ENCODE measurements at places on chromosomes 1 and 21.
A peak's percentile ranks its signal among the peaks of the same experiment; 100 is the strongest.

DNA sequence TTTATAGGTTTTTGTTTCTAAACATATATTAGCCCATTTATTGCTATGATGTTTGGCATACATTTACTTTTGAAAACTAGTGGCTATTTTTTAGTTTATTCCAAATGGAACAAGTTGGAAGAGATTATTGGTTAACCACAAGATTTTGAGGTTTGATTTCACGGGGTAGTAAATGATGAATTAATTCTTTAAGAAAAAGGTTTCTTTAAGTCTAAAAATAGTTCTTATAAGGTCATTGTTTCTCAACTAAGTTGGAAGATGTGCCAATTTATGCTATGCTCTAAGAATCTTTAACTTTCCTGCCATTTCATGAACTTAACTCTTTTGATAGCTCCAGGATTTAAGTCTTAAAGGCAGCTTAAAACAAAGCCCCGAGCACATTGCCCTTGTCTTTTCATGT is 183.8 kb downstream of the LMO4 start:
- no peak for DNase-seq

GRCh38 chr1:155184835-155185782 is 11.5 kb downstream of the TRIM46 start:
- no peak for DNase-seq

- no peak for DNase-seq
Measured at GRCh38 chr1:87359586-87359985, 30.9 kb downstream of the LMO4 start.

- DNase-seq: no peak
Measured at GRCh38 chr1:97806996-97807520, 113.8 kb downstream of the DPYD start.

- DNase-seq: no peak
Measured at GRCh38 chr1:51058858-51059257, 43.2 kb upstream of the C1orf185 start.

DNA sequence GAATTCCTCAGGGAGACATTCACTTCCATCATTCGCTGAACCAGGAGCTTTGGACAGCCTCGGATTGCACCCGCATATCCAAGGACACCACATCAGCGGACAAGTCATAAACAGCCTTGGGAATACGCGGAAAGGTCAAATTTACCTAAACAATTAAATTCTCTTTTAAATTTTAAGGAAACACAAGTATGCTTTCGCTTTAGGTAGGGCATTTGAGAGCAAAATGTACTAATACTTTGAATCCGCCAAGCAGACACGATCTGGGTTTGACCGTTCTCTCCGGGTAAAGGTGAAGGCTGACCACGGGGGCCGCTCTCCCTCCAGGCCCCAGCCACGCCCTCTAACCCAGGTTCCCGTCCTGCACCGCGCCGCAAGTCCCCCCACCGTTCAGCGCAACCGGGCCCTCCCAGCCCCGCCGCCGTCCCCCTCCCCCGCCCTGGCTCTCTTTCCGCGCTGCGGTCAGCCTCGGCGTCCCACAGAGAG is 479 bp upstream of the ACADM start:
- no peak for DNase-seq

GRCh38 chr21:8991088-8991907 is 1530.1 kb upstream of the TPTE start:
- no peak for DNase-seq

GRCh38 chr21:34871026-34871908 is 177.8 kb downstream of the RUNX1 start:
- no peak for DNase-seq

GRCh38 chr1:201085902-201086735 is 26.1 kb downstream of the CACNA1S start:
- no peak for DNase-seq

- DNase-seq: no peak
Measured at GRCh38 chr1:16175610-16176553, 20.0 kb upstream of the EPHA2 start.

DNA sequence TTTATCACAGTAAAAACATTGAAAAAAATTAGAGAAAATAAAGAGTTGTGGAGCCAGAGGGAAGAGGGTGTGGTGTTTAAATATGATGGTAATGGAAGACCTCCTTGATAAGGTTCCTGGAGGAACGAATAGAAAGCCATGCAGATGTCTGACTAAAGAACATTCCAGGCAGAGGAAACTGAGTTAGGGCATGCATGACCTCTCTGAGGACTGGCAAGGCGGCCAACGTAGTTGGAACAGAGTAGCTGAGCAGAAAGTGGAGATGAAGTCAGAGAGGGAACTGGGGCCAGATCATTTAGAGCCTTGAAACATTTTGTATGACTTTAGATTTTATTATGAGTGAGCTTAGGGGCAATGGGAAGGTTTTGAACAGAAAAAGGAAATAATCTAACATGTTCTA is 377.5 kb downstream of the HLX start:
- DNase-seq: no peak

DNA sequence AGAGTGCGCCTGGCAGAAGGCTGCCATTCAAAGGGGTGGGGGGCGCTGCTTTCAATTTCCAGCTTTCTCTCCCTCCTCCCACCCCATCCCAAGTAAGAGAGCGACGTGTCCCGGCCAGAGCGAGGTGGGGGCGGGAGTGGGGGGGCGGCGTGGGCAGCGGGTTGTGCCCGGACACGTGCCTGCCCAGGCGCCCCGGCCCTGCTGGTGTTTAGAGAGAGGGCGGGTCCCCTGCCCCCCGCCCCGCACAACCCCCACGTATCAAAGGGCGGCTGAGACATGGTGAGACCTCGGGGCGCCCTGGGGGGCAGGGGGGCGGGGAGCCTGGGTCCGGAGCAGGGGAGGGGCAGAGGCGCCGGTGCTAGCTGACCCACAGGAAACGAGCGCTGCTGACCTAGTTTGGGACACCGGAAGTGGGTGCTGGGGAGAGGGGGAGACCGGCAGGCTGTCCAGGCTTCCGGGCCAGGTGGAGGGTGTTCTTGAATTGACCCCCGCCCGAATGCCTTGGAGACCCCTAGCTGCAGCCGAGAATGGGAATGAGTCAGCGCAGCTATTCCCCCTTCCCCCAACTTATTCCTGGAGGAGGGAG is 1.3 kb downstream of the ZBTB7B start:
- no peak for DNase-seq

DNA sequence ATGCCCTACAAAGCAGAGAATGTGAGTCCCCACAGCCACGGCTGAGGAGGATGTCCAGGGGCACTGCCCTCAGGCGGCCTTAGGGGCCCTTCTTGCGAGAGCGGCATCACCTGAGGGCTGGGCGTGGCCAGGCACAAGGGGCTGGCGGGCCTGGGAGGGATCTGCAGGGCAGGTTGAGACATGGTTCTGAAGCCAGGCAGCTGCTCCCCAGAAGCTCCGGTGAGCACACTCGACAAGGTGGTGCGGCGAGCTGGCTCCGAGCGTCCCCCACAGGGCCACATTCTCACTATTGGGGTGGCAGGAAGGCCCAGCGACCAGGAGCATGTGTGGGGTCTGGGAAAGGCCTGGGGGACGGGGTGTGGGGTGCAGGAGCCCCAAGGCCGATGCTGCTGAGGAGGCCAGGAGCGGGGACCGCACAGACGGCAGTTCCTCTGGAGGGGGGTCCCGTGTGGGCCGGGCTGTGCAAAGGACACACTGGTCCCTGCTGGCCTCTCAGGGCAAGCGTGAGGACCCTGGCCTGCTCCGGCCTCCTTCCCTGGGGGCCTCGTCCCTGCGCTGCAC is 47.2 kb downstream of the MORN1 start:
- no peak for DNase-seq

- no peak for DNase-seq
Measured at GRCh38 chr1:81682490-81682889, 118.2 kb upstream of the ADGRL2 start.

GRCh38 chr1:17094664-17095063 is 24.6 kb downstream of the PADI2 start:
- DNase-seq: no peak

GRCh38 chr1:64308866-64309265 is 105.4 kb downstream of the UBE2U start:
- DNase-seq: no peak

DNA sequence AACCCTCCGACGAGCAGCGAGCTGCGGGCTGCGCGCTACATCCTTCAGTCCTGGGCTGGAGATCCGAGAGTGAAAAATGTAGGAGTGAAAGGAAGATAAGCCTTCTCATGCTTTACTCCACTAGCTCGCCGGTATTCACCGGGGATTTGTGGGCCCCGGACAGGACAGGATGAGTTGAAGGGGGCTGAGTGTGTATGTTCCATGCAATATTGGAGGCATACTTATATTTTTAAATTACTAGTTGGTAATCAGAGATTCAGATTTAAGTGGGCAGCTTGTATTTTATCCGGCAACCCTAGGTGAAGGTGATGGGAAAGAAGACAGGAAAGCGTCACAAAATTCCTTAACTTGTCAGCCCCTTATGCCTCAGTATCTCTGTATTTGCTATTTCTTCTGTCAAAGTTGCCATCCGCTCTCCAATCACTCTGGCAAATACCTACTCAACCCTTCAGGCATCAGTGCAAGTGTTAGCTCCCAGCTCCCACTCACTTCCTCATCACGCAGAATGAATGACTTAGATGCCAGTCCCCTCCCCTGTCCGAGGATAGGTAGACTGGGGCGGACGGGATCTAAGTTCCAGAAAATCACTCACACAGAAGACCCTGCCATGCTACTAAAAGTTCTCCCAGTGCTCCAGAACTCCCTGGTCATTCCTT is 503 bp upstream of the PIGM start:
- no peak for DNase-seq

GRCh38 chr1:43300378-43301094 is at the start of gene TIE1:
Gene TIE1 (plus strand): TSS chr1:43300982. CDS start chr1:43301072, 90 bp downstream.
- DNase-seq: no peak

- DNase-seq: no peak
Measured at GRCh38 chr1:108780937-108781574, 34.6 kb downstream of the STXBP3 start.

DNA sequence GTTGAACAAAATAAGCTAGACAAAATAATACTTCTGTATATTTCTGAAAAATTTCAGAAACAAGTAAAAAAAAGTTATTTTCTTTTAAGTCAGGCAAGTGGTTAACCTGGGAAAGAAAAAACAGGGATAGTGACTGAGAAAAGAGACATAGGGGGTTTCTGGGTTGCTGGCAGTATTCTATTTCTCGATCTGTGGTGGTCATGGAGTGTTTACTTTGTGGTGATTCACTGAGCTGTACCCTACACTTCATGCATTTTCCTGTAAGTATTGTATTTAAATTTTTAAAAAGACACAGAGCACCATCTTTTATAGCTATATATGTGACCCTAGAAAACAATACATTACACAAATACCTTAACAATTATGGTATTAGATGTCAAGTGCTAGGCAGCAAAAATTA is 58.2 kb downstream of the ZNF644 start:
- DNase-seq: no peak

- peak; percentile 42 for DNase-seq
Measured at GRCh38 chr1:156625436-156626078, 6.3 kb downstream of the HAPLN2 start.

GRCh38 chr1:188363943-188364342 is 1535.2 kb downstream of the PLA2G4A start:
- DNase-seq: no peak

DNA sequence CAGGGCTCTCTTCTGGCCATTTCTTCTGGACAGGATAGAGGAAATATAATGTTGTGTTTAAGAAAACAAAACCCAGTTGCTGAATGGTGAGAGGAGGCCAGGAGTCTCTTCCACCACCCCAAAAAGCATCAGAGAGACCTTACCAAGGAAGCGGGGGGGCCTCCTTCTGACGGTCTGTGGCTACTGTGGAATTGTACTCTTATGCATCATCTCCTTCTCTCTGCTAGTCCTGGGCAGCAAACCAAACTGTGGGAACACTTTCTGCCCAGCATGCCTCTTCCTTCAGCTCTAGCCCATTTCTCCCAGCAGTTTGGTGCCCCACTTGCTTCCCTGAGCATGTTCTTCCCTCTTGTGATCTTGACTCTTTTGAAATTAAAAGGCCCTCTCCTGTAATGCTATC is 157.7 kb downstream of the HHIPL2 start:
- DNase-seq: no peak

DNA sequence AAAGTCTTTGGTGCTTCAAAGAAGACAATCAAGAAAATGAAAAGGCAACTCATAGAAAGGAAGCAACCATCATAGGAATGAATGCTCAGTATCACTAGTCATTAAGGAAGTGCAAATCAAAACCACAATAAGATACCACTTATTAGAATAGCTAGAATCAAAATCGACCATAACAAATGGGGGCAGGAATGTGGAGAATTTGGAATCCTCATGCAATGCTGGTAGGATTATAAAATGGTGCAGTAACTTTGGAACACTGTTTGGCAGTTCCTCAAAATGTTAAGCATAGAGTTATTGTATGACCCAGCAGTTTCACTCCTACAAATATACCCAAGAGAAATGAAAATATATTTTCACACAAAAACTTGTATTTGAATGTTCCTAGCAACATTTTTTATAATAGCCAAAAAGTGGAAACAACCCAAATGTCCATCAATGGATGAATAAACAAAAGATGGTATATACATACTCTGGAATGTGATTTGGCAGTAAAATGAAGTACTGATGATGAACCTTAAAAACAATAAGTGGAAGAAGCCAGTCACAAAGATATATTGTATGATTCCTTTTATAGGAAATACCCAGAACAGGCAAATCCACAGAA is 105.6 kb downstream of the MIS18A start:
- no peak for DNase-seq

DNA sequence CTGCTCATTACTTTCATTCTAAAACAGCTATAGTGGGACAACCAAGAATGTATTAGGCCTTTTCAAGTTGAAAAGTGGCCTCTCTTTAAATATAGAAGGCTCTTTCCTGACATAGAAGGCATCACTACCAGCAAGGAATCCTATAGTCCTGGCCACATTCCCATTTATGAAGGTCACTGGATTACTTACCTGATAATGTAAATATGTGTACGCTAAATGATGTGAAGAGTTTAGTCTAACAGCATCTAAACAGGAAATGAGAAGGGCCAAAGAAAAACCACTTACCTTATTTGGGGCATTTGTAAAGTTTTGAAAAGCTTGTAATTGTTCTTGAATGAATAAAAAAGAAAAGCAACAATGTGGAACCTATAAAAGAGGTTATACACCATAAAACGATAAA is 24.7 kb downstream of the PRKACB start:
- DNase-seq: no peak

DNA sequence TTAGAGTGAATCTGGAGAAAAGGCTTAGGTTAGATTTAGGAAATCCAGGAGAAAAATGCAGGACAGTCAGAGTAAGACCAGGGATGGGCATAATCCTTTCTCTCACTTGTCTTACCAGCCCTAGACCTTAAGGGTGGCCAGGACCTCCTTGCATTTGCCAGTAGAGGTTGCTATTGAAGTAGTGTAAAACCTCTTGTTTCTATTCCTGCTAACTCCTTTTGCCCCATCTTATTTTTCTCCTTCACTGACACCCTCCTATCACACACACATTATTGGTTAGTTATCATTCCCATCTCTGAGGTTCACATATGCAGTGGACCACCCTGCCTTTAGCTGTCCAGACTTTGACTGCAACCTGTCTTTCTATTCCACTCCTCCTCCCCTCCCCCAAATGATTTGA is 75.0 kb upstream of the MACF1 start:
- no peak for DNase-seq
